ENCODE measurements at places on chromosomes 1 and 21.

GRCh38 chr21:32329331-32329730 is 30.7 kb downstream of the MRAP start:
- peak; percentile 76 for DNase-seq

DNA sequence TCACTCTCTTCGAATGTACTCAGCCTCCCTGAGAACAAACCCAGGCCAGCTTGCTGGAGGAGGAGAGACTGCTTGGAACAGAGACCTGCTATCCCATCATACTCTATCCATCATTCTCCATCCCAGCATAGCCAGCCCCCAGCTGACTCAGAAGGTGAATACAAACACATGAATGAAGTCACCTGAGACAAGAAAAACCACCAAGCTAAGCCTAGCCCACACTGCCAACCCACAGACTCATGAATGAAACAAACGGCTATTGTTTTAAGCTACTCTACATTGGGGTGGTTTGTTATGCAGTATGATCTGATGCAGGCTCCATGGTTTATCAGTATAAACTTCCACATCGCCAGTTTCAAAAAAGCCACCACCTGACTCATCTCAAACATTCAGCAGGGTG is 395.6 kb downstream of the SETD4 start:
- no peak for DNase-seq

DNA sequence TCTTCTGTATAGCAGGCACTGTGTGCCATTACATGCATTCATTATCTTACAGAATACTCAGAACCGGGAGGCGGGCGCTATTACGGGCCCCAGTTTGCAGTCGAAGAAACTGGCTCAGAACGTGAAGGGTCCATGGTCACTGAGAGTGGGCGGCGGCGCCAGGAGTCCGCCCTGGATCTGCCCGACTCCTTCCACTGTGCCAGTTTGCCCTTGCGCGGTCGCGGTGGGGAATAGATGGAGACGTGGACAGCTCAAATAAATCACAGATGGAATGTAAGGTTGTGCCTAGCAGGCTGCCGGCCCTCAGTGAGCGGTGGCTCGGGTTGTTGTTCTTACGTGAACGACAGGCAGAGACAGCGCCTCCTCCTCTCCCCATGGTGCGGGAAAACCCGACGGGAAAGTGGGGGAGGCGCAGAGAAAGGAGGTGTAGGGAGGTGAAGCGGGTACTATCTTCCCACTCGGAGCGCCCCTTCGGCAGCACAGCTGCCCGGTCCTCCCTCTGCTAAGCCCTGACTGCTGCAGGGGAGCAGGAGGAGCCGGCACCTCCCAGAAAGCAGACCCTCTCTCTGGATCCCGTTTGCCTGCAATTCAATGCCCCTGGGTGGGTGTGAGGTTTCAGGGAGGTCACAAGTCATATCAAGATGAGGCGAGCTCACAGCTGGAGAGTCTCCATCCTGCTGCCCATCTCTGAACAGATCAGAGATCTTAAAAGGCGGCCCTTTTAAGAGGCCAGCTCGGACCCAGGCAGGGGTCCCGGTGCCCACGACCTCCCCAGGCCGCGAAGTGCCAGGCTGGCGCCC is 1.1 kb downstream of the COL9A2 start:
- DNase-seq, result no peak

- DNase-seq, result no peak
Measured at GRCh38 chr1:114290341-114290740, 136.7 kb upstream of the SYT6 start.

GRCh38 chr1:99860703-99861102 is 10.5 kb downstream of the AGL start:
- DNase-seq, result no peak

DNA sequence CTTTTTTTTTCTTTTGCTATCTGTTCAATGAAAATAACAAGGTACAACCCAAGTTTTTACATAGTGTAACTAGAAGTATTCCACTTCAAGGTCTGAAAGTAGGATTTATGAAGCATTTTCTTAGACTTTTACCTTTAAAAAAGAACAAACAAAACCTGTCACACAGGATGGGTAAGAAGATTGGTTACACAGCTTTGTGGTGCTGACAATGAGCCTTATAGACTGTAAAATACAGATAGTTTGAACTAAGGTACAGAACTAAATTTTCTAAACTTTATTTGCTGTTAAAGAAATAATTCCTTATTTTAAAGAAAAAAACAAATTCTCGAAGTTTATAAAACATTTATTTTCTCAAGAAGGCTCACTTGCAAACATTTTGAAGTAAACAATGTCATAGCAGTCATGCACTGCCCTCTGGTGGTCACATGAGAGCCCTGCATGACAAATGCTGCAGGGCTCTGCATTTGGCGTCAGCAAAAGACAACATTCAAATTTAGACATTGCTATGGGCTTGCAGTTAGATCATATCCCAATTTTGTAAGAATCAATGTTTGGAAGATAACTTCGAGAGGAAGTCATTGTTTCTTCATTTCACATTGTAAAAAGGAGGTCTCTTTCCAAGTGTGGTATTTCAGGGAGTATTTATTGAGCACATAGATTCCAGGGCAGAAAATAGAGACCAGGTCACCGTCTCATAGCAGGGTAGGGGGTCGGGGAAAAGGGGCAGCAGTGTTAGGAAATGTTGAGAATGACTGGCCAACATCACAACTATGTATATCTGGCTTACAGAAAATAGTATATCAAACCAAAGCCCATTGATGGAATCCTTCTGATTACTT is 115.3 kb upstream of the FMN2 start:
- peak; percentile 53 for DNase-seq

DNA sequence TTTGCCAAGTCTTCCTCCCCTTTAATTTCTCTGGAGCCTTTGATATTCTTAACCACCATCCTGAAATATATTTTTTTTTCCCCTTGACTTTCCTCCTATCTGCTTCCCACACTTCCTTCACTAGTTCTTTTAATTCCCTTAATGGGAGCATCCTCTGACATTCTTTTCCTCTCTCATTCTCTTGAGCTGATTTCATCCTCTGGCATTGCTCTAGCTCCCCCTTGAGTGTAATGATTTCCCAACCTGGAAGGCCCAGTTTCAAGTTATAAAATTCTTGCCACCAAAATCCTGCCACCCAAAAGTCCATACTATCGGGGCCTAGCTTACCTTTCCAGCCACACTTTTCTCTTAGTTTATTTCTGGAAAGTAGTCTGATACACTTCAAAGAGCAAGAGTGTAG is 39.5 kb upstream of the UBE2U start:
- no peak for DNase-seq

DNA sequence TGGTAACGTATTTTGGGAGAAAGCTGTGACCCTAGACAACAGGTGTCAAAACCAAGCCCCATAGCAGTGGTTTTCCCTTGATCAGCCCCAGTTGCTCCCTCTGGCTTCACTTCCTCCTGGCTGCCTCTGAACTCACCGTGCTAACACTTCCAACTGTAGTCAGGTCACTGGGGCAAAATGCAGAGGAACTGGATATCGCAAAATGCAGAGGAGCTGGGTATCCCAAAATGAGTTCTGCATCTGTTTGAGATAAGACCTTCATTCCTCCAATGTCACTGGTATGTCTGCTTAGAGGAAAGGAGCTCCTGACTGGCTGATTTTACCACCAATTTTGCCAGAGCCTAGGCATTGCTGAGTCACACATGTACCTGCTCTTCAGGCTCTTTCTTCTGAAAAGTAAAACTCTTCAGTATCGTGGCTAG is 19.6 kb upstream of the TACSTD2 start:
- DNase-seq, result no peak

GRCh38 chr1:110714374-110714995 is 39.7 kb upstream of the KCNA3 start:
- no peak for DNase-seq

DNA sequence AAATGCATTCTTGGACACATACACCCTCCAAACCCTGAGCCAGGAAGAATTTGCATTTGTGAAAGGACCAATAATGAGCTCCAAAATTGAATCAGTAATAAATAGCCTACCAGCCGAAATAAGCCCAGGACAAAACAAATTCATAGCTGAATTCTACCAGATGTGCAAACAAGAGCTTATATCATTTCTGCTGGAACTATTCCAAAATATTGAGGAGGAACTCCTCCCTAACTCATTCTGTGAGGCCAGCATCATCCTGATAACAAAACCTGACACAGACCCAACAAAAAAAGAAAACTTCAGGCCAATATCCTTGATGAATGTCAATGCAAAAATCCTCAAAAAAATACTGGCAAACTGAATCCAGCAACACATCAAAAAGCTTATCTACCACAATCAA is 6.7 kb downstream of the SPRR2E start:
- DNase-seq, result no peak

GRCh38 chr1:168608796-168609715 is 32.7 kb downstream of the XCL1 start:
- peak; percentile 63 for DNase-seq

DNA sequence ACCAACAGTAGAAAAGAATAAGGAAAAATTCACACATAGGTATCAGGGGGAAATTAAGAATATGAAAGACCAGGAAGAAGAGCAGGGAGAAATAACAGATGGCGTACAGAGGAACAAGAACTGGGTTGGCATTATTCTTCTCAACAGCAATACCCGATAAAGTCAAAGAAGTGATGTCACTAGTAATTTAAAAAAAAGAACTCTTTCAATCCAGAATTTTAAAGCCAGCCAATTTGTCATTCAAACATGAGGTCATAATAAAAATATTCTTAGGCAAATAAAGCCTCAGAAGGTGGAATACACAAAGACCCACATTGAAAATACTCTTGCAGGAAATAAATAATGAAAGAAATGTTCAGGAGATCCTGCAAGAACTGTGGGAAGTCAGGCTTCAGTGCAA is 8.8 kb downstream of the NCMAP start:
- no peak for DNase-seq
